CD4-positive, alpha-beta T cell treated with Interferon alpha-2 for 1 hour (primary cell): ENCODE measurements at places on chromosomes 3 and 15.

DNA sequence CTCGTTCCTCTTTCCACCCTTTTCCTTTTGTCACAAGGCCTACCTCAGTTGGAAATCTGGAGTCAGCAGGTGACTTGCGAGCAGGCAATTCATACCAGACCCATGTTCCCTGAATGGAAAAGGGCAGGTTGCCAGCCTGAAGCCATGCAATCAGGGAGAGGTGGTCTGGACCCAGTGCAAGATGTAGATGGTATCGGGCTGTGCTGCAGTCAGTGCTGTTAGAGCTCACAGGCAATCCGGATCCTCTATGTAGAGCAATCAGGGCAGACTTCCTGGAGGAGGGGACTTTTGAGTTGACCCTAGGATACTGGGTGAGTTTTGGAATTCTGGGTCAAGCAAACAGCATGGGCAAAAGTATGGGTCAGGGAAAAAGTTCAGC is 18.9 kb downstream of the LOXL1 start:
- DNase-seq, result no peak

GRCh38 chr3:152382312-152383135 is 113.8 kb downstream of the MBNL1 start:
- no peak for DNase-seq

GRCh38 chr3:142931222-142931621 is 32.3 kb downstream of the PAQR9 start:
- no peak for DNase-seq

GRCh38 chr3:186340204-186340603 is 21.8 kb downstream of the DGKG start:
- no peak for DNase-seq

GRCh38 chr3:186330772-186331460 is 31.1 kb downstream of the DGKG start:
- DNase-seq, result no peak

DNA sequence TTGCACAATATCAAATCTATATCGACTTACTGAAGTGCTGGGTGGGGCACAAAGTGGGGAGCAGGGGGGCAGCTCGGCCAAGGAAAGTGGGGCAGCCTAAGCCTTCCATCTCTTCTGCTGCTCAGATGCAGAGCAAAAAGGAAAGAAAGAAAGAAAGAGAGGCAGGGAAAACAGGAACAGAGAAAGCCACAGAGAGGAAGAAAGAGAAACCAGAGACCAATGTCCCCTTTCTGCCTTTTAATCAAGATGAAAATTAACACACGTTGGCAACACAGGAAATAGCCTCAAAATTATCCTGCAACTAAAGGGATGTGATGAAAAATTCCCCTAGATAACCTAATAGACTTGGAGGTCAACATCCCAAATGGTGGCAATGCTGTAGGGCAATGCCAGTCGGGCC is 72.2 kb upstream of the RAD18 start:
- DNase-seq, result no peak

GRCh38 chr3:7203969-7204847 is 343.3 kb downstream of the GRM7 start:
- DNase-seq, result no peak

- no peak for DNase-seq
These were observed 165.0 kb downstream of the RSL24D1 start for GRCh38 chr15:55031727-55032126.

GRCh38 chr3:195873971-195874370 is 34.4 kb downstream of the TNK2 start:
- no peak for DNase-seq

- no peak for DNase-seq
These were observed 222.0 kb upstream of the IL12A start for GRCh38 chr3:159766563-159767185.

- no peak for DNase-seq
These were observed 303.1 kb upstream of the CTDSPL start for GRCh38 chr3:37558580-37558979.

GRCh38 chr3:73536336-73536895 is 88.3 kb downstream of the PDZRN3 start:
- DNase-seq, result no peak

DNA sequence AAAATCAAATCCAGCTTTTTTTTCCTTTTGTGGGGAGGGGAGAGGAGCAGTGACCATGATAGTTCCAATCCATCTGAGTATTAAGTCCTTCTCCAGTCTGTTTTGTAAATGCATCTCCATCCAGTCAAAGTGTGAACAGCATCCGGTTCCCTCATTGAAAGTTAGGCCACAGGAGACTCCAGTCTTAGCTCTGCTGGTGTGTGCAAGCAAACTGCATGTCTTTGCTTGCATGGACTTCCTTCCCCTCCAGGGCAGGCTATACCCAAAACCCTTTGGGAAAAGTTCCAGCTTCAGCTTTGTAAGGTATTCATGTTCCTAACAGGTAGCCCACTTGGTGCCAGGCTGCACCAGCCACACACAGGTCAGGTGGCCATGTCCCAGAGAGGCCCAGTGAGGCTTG is 3.1 kb upstream of the MAN2C1 start:
- DNase-seq, result no peak

DNA sequence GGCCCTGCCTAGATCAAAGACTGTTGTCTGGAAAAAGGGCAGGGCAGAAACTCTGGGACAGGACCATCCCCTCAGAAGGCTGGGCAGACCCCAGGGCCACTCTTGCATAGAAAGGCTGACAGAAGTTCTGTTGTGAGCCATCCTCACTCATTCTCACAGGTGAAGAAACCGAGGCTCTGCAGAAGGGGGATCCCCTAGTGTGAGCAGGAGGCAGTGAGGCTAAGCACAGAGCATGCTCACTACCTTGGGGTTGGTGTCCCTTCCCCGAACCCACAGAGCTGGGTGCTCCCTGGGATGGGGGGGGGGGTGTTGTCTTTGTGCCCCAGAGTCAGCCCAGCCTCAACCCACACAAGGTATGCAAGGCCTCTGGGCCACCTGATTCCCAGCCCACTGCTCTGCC is 50.9 kb upstream of the TMEM115 start:
- DNase-seq, result no peak

GRCh38 chr3:183064475-183064874 is 34.8 kb downstream of the MCCC1 start:
- no peak for DNase-seq

- no peak for DNase-seq
These were observed 107.9 kb upstream of the ALDH1A3 start for GRCh38 chr15:100771746-100772145.

- DNase-seq, result no peak
These were observed 108.3 kb upstream of the CACNA2D3 start for GRCh38 chr3:54014067-54014466.

- DNase-seq, result no peak
These were observed 11.8 kb downstream of the TOP2B start for GRCh38 chr3:25652921-25653320.

GRCh38 chr3:69536306-69537020 is 150.6 kb upstream of the FRMD4B start:
- DNase-seq, result no peak

DNA sequence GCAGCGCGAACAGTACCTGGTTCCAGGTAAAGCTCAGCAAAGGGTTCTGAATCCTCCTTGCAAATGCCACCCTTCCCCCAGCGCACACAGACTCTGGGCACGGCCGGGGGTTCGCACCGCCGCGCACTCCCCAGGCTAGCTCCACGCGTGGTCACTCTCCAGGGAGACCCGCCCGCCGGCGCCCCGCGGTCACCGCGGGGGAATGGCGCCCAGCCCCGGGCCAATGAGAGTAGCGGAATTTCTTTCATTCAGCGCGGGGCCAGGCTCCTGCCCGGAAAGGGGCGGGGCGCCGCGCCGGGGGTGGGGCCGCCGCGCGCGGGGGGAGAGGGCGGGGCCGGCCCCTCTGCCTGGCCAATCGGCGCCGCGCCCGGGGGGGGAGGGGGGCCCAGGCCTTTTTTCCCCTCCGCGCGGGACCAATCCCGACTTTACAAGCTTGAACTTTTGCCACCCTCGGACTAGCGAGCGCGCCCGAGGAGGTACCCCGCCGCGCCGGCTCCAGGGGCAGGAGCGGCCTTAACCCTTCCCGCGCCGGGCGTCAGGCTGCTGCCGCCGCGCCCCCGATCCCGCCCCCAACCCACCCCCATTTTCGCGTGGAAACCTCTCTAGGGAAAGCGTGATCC is 1.1 kb upstream of the SMAD6 start:
- DNase-seq, result peak; percentile 90

- no peak for DNase-seq
These were observed 102.3 kb downstream of the ZPLD1 start for GRCh38 chr3:102537123-102537522.

GRCh38 chr15:65177901-65178300 is 7.2 kb downstream of the CLPX start:
- DNase-seq, result no peak

DNA sequence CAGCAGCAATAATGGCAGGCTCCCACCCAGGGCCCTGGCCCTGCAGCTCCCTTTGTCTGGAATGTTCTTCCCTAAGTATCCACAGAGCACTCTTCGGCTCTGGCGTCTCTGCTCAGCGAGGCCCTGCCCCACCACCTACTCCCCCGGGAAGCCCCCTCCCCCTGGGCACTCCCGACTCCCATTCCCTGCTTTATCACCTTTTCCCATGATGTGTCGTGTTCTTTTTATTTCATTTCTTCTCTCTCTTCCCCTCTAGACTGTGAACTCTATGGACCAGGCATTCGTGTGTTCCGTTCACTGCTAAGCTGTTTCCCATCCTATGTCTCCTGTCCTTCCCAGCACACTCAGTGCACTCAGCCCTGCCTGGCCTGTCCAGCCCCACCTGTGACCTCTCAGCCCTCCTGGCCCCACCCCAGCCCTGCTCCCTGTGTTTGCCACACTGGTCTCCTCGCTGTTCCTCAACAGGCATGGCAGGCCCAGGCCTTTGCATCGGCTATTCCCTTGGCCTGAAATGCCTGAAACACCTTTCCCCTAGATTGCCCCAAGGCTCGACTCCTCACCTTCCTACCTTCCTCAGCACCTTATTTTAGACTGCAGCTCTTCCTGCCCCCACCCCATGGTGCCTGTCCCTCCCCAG is 107.4 kb downstream of the TPRA1 start:
- DNase-seq, result no peak

DNA sequence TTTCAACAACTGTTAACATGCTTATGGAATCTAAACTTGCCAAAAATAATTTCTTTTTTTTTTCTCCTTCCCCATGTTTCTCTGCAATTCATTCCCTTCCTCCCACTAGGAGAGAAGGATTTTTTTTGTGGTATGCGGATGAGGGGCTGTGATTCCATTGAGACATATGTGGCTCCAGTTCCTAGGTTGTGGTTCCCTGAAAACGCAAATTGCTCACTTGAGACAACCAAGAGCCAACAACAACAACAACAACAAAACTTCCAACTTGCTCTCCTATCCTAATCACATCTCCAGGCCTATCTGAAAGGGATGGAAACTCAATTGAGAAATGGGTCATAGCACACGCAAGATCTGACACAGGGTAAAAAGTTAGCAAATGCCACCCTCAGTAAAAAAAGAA is 406.5 kb upstream of the TGFBR2 start:
- DNase-seq, result no peak
